ENCODE measurements at places on chromosomes 2 and 18.
A peak's percentile ranks its signal among the peaks of the same experiment; 100 is the strongest.

GRCh38 chr2:207264310-207264709, 98.6 kb upstream of the KLF7 start:
- DNase-seq = no peak

- no peak for DNase-seq
Observed at GRCh38 chr2:128448331-128449225, 129.9 kb upstream of the HS6ST1 start.

DNA sequence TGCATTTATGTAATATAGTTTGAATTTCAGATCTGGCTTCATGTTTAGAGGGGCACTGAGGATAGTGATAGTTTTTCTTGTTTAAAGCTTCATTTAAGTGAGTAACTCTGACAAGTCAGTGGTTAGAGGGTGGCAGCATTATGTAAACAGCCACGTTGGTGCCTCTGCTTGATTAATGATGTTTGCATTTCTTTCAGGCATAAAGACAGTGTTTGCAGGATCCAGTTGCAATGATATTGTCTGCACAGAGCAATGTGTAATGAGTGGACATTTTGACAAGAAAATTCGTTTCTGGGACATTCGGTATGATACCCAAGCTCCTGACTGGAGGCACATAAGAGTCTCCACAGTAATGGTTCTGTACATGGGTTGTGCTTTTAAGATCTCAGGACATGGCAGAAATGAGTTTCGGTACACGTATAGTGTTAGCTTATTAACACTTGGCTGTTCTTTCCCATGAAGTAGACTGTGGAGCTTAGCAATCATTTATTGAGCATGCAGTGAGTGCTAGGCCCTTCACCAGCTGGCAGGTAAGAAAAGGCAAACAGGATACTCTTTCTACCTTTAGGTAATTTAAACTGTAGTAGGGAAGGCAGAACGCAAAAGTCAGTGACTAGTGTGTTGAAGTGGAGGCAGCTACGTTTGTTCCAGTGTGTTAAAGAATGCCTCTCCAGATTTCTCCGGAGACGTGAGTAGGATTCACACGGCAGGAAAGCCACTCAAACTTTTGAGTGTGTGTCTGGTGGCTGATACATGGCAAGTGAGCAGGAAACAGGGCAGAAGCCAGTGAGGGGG, 17.4 kb upstream of the SAG start:
- DNase-seq = no peak

GRCh38 chr2:8489751-8490150, 192.1 kb upstream of the ID2 start:
- DNase-seq = no peak

DNA sequence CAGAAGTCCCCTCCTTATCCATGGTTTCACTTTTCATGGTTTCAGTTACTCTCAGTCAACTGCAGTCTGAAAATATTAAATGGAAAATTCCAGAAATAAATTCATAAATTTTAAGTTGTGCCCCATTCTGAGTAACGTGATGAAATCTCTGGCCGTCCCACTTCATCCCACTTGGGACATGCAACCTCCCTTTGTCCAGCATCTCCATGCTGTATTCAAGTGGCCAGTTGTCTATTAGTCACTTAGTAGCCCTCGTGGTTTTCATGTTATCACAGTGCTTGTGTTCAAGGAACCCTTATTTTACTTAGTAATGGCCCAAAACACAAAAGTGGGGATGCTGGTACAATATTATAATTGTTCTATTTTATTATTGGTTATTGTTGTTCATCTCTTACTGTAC, 18.0 kb upstream of the DAPL1 start:
- no peak for DNase-seq

GRCh38 chr2:168097431-168097830, 150.0 kb downstream of the STK39 start:
- no peak for DNase-seq

GRCh38 chr2:37855283-37856041, 69.6 kb upstream of the RMDN2 start:
- DNase-seq = no peak

GRCh38 chr2:45895241-45895861, 243.9 kb downstream of the PRKCE start:
- DNase-seq = no peak

DNA sequence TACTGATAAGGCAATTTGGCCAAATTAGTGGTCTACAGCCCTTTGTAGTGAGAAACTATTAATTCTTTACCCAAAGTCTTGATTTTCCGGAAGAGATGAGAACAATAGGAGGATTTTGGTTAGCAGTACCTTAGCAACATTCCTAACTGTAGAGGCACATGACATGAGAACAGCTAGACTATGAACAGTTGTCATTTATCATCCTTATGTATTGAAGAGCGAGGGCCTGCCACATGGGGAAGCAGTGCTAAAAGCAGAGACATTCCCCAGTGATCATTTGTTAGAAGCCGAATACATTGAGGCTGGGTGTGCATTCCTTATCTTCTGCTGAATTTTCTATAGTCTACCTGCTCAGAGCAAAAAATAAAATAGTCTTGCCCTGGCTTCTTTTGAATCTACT, 65.2 kb downstream of the RBBP8 start:
- DNase-seq = no peak

DNA sequence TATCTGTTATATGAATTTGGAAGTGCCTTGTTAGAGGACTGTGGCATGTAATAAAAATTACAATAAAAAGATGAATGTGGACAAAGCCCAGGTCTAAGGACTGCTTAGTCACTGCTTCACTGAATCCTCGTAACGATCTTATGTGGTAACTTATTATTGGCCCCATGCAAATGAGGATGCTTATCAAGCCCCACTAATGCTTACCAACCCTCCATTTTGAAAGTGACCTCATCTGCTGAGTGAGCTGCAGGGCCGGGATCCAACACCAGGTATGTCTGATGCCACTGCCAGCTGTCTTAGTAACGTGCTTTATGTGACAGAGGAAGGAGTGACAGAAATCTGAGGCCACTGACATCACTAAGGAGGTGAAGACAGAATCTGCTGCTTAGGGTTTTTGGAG, 65.3 kb upstream of the CCDC85A start:
- DNase-seq = no peak

GRCh38 chr2:101096619-101097142, 54.5 kb downstream of the TBC1D8 start:
- DNase-seq = no peak

DNA sequence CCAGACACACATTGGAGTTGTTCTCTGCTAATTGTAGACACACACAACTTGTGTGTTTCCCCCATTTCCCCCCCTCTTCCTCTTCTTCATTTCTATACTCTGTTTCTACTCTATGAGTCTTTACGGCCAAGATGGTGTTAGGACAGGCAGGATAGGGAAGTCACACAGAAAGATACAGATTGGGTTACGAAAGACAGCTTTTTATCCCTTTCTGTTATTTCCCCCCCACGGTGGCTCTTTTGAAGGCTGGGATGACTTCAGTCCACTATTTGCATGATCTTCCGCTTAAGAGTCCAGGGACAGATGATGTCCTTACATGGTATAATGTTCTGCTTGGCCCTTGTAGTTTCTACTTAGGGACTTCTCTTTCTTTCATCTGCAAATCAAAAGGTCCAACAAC, 1.6 kb upstream of the EMILIN2 start:
- no peak for DNase-seq

GRCh38 chr2:211204456-211204855, 648.1 kb downstream of the CPS1 start:
- DNase-seq = no peak

DNA sequence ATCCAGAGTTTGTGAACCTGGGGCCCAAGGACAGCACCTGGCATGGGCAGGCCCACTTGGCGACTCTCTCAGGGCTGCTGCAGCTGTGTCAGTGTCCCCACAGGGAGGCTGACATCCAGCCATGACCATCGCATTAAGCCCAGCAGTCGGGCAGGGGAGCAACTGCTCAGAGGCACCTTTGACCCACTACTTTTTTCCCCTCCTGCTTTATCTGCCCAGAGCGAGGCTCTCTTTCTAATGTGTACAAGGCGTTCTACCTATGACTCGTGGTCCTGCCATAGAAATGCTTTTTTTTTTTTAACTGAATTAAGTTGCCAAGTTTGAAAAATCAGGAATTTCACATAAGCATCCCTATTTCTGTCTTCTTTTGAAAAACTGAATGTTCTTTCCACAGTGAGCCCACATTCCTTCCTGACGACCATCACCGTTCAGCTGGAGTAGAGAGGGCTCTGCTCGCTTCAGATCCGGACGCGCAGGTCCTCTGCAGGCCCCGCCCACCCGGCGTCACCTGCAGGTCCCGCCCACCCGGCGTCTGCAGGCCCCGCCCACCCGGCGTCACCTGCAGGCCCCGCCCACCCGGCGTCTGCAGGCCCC, 403 bp upstream of the CLUL1 start:
- DNase-seq = no peak

DNA sequence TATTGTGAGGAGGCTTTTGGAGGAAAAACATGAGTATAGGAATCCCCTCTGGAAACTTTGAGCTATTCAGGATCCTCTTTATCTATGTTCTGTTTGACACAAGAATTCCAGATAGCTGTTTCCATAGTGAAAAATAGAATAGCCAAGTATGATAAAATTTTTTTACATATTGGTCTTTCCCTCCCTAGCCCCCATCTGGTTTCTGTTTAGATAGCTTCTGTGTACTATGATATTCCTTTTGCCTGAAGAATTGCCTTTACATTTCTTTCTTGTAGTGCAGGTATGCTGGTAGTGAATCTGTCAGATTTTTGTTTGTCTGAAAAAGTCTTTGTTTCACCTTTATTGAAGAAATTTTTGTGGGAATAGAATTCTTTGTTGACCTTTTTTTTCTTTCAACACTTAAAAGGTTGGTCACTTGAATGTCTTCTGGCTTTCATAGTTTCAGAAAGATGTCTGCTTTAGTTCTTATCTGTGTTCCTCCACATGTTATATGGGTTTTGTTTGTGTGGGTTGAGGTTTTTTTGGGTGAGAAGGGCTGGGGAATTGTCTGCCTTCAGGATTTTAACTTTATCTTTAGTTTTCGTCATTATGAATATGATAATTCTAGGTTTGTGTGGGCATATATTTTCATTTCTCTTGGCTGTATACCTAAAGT, 29.9 kb upstream of the FBLN7 start:
- DNase-seq = no peak

- no peak for DNase-seq
Observed at GRCh38 chr2:11822746-11823451, 76.5 kb downstream of the LPIN1 start.

DNA sequence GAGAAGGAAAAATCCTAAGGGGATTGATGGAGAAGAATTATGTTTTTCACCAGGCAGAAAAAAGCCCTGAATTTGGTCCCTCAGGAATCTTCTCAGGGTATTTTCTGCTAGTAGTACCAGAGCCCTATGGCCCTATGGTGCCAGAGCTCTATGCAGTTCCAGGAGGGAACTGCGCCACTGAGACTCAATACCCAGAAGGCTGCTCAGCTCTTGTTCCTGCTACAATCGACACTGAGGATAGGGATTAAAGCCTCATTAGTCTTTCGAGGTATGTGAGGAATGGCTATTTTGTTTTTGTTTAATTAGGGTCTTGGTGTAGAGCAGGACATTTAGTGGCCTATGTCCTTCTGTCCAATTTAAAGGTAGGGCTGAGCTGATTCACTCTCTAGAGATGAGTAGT, 21.7 kb upstream of the PPP3R1 start:
- DNase-seq = no peak

- DNase-seq = no peak
Observed at GRCh38 chr2:16187482-16187817, 247.1 kb downstream of the MYCN start.

DNA sequence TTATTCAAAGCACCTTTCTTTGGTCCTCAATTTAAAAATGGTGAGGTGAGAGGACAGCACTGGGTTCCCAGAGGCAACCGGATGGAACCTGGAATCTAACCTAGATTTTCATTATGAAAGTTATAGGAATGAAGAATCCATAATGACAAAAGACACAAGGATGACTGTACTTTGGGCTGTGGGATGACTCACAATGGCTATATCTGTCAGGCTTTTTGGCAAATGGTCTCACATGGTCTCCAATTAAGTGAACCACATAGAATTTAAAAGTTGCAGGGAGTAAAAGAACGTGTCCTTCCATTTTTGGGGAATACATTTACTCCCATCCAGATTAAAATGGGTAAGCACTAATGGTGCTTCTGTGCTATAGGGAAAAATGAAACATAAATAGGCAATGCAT, 31.8 kb upstream of the LYPD1 start:
- no peak for DNase-seq

DNA sequence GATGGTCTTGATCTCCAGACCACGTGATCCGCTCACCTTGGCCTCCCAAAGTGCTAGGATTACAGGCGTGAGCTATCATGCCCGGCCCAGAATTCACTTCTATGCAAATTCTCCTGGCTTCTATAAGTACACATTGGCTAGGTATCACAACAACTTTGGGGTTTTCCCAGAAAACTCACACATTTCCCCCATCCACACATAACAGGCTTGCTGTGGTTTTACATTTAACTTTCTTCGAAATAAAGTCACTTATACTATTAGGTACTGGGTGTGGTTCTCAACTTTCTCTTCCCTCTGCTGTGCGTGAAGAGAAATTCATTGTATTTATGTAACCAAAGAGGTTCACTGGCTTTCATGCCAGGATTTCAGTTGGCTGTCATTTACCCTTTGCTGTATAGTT, 439.4 kb upstream of the CWC22 start:
- no peak for DNase-seq

GRCh38 chr2:165793779-165794535, at the start of gene GALNT3:
Gene GALNT3, minus strand, starts transcription at chr2:165794247. Its CDS starts 23,547 bp downstream, at chr2:165770700.
- DNase-seq = peak; percentile 31

DNA sequence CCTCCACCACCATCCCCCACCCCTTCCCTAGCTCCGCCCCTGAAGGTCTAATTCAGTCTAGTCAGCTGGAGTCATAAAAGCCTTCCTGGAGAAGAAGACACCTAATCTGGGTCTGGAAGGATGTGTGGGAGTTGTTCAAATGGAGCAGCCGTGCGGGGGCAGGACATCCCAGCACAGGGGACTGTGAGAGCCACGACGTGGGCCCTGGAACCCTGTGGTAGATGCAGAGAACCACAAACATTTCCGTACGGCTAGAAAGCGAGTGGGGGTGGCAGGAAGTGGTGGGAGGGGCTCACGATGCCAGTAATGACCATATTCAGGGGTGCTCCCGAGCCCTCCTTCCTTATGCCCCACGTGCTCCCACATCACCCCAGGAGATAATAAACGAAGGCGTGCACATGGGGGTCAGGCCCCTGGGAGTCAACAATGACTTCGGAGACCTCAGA, 20.9 kb upstream of the COL6A3 start:
- peak; percentile 77 for DNase-seq

GRCh38 chr18:58991167-58991798, 126.6 kb downstream of the ZNF532 start:
- no peak for DNase-seq

DNA sequence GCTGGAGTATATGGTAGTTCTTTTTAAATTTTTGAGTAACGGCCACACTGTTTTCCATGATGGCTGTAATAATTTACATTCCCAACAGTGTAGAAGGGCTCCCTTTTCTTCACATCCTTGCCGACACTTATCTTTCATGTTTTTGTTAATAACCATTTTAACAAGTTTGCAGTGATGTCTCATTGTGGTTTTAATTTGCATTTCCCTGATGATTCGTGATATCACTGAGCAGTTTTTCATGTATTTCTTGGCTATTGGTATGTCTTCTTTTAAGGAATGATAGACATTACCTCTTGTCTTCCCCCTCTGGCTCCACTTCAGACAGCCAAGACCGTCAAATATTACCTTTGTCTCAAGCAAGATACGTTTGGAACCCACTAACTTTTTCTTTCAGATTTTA, 371.1 kb upstream of the NRP2 start:
- no peak for DNase-seq

All from stimulated activated CD4-positive, alpha-beta T cell treated with anti-CD3 and anti-CD28 coated beads, Interleukin-4, amount 100 ng/mL, for 1 hour (primary cell).